ENCODE measurements at places on chromosomes 12 and 14. TPM values are rescaled to one million over a fixed set of nuclear protein-coding genes. Genes with fewer than 3 reads are reported as not detected.

Gene SLC6A12
- total RNA-seq: not detected

Gene IGFBP6
- total RNA-seq: 684 TPM

Gene ABCD2
- total RNA-seq: 1.5 TPM

Gene WNT5B
- 7.6 TPM for total RNA-seq

Gene SLCO1B3
- not detected for total RNA-seq

Gene OVCH1
- total RNA-seq: 0.25 TPM

Gene HOXC12
- not detected for total RNA-seq

Gene INSM2
- 0.98 TPM for total RNA-seq

Gene KRT75
- not detected for total RNA-seq

Gene NELL2
- 16.9 TPM for total RNA-seq

Gene ATP5MC2
- total RNA-seq: 311 TPM

Gene KRT77
- 2.5 TPM for total RNA-seq

- no peaks in the 10 kb centered on the region for H3K36me3 ChIP-seq
- peaks cover 19% of the 10 kb centered on the region for H3K4me1 ChIP-seq
- peak overlapping the region; percentile 51 for H3K27ac ChIP-seq
- no peaks in the 10 kb centered on the region for H3K27me3 ChIP-seq
- no peak overlapping the region for H3K4me3 ChIP-seq
These were observed 258.4 kb downstream of the CACNA1C start for GRCh38 chr12:2311020-2311778.

DNA sequence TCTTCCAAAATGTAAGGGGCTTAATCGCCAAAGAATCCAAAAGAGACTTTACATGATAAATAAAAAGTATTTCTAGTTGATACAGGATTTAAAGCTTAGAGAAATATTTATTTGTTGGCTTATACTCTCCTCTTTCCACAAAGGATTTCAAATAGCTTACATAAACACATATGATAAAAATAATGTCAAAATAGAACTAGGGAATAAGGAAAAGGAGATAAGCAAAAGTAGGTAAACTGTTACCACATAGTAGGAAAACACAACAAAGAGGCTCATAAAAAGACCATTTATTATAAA is 387.0 kb downstream of the EGLN3 start:
- H3K4me3 ChIP-seq: no peak overlapping the region
- DNase-seq: no peak
- H3K36me3 ChIP-seq: no peaks in the 10 kb centered on the region
- H3K27ac ChIP-seq: no peak overlapping the region

GRCh38 chr12:114625294-114625851 is 58.6 kb downstream of the TBX3 start:
- H3K27ac ChIP-seq: no peak overlapping the region
- no peaks in the 10 kb centered on the region for H3K36me3 ChIP-seq
- no peak overlapping the region for H3K4me3 ChIP-seq
- DNase-seq: no peak

DNA sequence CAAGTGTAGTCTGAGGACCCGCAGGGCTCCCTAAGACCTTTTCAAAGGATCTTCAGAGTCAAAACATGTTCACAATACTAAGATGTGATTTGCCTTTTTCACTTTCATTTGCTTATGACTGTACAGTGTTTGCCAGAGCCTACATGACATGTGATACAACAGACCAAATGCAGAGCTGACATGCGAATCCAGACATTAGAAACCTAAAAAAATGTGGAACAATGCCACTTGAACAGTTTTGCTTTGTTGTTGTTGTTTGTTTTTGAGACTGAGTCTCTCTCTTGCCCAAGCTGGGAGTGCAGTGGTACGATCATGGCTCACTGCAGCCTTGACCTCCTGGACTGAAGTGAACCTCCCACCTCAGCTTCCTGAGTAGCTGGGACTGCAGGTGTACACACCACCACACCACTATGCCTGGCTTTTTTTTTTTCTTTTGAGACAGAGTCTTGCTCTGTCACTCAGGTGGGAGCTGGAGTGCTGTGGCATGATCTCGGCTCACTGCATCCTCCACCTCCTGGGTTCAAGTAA is 5.3 kb upstream of the RAB35 start:
- no peaks in the 10 kb centered on the region for H3K27me3 ChIP-seq
- H3K36me3 ChIP-seq: no peaks in the 10 kb centered on the region
- H3K27ac ChIP-seq: no peak overlapping the region
- H3K4me3 ChIP-seq: no peak overlapping the region
- DNase-seq: no peak

- H3K4me1 ChIP-seq: no peaks in the 10 kb centered on the region
- no peak for DNase-seq
- no peaks in the 10 kb centered on the region for H3K36me3 ChIP-seq
- no peaks in the 10 kb centered on the region for H3K27me3 ChIP-seq
- no peak overlapping the region for H3K4me3 ChIP-seq
These were observed 83.8 kb upstream of the CLEC14A start for GRCh38 chr14:38339696-38340095.

GRCh38 chr14:30291216-30291615 is 267.7 kb upstream of the G2E3 start:
- no peaks in the 10 kb centered on the region for H3K36me3 ChIP-seq
- no peaks in the 10 kb centered on the region for H3K27me3 ChIP-seq
- no peak overlapping the region for H3K4me3 ChIP-seq
- no peak for DNase-seq

DNA sequence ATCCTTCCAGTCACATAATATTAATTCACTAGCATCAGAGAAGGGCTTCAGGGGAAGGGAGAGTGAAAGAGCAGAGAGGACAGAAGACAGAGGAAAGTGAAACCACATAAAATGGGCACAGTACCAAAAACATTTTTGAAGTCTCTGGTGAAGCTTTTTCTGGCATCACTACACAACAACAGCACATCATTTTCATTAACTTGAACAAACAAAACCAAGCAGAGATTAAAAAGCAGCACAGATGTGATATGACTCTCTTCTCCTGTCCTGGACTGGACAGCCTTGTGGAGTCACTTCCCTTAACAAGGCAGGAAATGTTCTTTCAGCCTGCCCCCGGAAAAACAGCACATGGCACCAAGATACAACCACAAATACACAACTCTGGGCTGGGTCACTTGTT is 112.0 kb downstream of the TSPAN8 start:
- DNase-seq: no peak
- no peaks in the 10 kb centered on the region for H3K27me3 ChIP-seq
- H3K36me3 ChIP-seq: no peaks in the 10 kb centered on the region
- H3K4me1 ChIP-seq: peaks cover 4% of the 10 kb centered on the region

GRCh38 chr12:43105426-43105981 is 446.5 kb downstream of the ADAMTS20 start:
- H3K27ac ChIP-seq: no peak overlapping the region
- H3K27me3 ChIP-seq: no peaks in the 10 kb centered on the region
- no peaks in the 10 kb centered on the region for H3K4me1 ChIP-seq
- DNase-seq: no peak
- H3K36me3 ChIP-seq: no peaks in the 10 kb centered on the region

GRCh38 chr12:132373901-132374611 is 44.7 kb upstream of the GALNT9 start:
- H3K4me3 ChIP-seq: no peak overlapping the region
- H3K4me1 ChIP-seq: no peaks in the 10 kb centered on the region
- DNase-seq: no peak
- H3K27me3 ChIP-seq: peaks cover 4% of the 10 kb centered on the region
- no peaks in the 10 kb centered on the region for H3K36me3 ChIP-seq

- no peaks in the 10 kb centered on the region for H3K36me3 ChIP-seq
- H3K27ac ChIP-seq: no peak overlapping the region
- H3K4me1 ChIP-seq: peaks cover 8% of the 10 kb centered on the region
These were observed 68.2 kb downstream of the USP15 start for GRCh38 chr12:62328296-62328921.

DNA sequence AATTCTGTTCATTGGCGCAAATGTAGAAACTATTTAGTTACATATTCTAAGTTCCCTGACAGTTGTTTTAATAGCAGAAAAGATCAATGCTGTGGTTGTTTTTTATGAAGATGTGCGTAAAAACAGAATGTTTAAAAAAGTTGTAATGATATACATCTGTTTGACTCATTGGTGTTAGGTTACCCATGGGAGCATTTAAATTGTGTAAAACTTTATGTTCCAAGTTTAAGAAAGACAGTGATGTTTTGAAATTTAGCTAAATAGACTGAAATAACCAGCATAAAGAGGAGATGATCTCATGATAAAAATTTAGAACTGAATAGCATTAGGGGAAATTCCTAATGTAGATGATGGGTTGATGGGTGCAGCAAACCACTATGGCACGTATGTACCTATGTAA is 3.6 kb downstream of the PELI2 start:
- no peaks in the 10 kb centered on the region for H3K36me3 ChIP-seq
- H3K27me3 ChIP-seq: no peaks in the 10 kb centered on the region
- DNase-seq: no peak
- no peak overlapping the region for H3K4me3 ChIP-seq

- no peak overlapping the region for H3K27ac ChIP-seq
- DNase-seq: no peak
- H3K4me1 ChIP-seq: no peaks in the 10 kb centered on the region
- no peak overlapping the region for H3K4me3 ChIP-seq
These were observed 64.0 kb downstream of the FRMD6 start for GRCh38 chr14:51715742-51716141.

GRCh38 chr12:100329800-100330199 is 27.1 kb upstream of the SLC17A8 start:
- H3K36me3 ChIP-seq: no peaks in the 10 kb centered on the region
- no peaks in the 10 kb centered on the region for H3K27me3 ChIP-seq
- no peaks in the 10 kb centered on the region for H3K4me1 ChIP-seq
- no peak overlapping the region for H3K27ac ChIP-seq
- H3K4me3 ChIP-seq: no peak overlapping the region
- no peak for DNase-seq

DNA sequence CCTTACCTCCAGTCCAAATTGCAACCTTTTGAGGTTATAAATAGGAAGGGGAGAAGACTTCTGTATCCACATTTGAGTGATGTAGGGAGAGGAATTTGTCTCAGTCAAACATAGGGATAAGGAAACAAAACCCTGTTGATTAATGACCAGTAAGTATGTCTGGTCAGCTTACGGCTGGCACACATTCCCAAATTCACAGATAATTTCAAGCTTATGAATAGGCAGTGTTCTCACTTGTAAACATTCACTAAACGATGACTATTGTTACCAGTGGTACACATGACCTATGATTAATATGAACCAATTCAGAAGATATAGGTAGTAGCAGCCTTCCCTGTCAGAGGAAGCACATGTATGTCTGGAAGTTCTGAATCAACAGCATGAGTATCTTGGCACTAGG is 33.0 kb upstream of the SLC5A8 start:
- H3K4me3 ChIP-seq: no peak overlapping the region
- no peaks in the 10 kb centered on the region for H3K27me3 ChIP-seq
- no peak for DNase-seq
- H3K4me1 ChIP-seq: no peaks in the 10 kb centered on the region
- H3K27ac ChIP-seq: no peak overlapping the region

GRCh38 chr12:57793920-57794319 is 11.3 kb downstream of the TSFM start:
- H3K27me3 ChIP-seq: no peaks in the 10 kb centered on the region
- H3K36me3 ChIP-seq: peaks cover 57% of the 10 kb centered on the region
- no peak overlapping the region for H3K27ac ChIP-seq
- no peak overlapping the region for H3K4me3 ChIP-seq
- no peak for DNase-seq

GRCh38 chr12:96238336-96239047 is 44.3 kb downstream of the ELK3 start:
- DNase-seq: no peak
- H3K27me3 ChIP-seq: no peaks in the 10 kb centered on the region
- H3K27ac ChIP-seq: peak overlapping the region; percentile 71
- H3K36me3 ChIP-seq: no peaks in the 10 kb centered on the region

DNA sequence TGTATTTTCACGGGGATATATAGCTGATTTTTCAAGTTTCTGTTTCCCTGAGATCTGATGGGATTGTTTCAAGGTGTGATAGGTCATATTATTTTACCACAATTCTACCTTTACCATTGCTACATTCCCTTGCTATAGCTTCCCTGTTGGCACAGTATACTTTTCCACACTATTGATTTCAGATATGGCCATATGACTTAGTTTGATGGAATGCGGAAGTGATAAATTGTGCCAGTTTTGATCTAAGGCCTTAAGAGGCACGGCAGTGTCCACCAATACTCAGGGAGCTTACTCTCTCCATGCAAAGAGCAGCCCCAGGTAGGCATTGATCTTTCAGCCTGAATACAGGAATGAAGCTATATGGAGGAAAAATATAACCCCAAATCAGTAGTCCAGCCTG is 315.7 kb downstream of the SLC16A7 start:
- no peaks in the 10 kb centered on the region for H3K4me1 ChIP-seq
- DNase-seq: no peak
- no peak overlapping the region for H3K4me3 ChIP-seq
- no peaks in the 10 kb centered on the region for H3K27me3 ChIP-seq

GRCh38 chr14:99576761-99577705 is 27.0 kb downstream of the CCDC85C start:
- peak overlapping the region; percentile 42 for H3K27ac ChIP-seq
- no peak overlapping the region for H3K4me3 ChIP-seq
- no peaks in the 10 kb centered on the region for H3K27me3 ChIP-seq
- DNase-seq: no peak

DNA sequence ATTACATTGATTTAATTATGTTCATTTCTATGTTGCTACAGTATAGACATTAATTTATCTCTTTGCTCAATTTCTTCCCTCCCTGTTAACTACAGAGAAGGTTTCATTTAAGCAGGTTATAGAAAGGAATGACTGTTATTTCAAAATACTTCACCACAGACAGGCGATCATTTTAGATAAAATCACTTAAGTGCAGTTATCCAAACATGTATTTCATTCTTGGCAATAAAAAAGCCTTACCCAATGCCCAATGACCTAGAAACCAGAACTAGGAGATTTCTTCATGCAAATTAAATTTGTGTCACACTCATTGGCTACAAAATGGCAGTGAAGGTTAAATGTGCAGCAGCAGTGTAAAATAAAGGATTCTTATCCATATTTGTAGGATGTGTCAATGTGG is 266.4 kb downstream of the KCNH5 start:
- H3K4me3 ChIP-seq: no peak overlapping the region
- no peaks in the 10 kb centered on the region for H3K4me1 ChIP-seq
- no peaks in the 10 kb centered on the region for H3K36me3 ChIP-seq
- H3K27me3 ChIP-seq: no peaks in the 10 kb centered on the region
- no peak for DNase-seq

DNA sequence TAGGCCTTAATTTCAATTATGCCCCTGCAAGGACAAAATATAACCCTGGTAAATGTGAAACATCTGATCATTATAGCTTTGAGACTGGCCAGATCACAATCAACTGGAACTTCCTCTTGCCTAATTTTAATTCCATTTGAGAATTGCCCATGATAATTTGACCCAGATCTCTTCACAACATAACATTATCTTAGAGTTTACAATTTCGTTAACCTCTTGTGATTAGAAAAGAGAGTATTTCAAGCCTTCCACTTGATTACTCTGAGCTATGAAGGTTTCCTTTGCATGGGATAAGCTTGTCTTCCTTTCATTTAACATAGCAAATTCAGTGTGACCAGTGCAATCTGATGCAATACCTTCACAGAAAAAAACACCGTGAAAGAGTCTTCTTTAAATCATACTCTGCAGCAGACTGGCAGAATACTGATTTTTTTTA is 143.6 kb downstream of the DUSP6 start:
- DNase-seq: no peak
- peaks cover 9% of the 10 kb centered on the region for H3K4me1 ChIP-seq
- H3K27me3 ChIP-seq: no peaks in the 10 kb centered on the region
- H3K27ac ChIP-seq: no peak overlapping the region
- no peak overlapping the region for H3K4me3 ChIP-seq
- no peaks in the 10 kb centered on the region for H3K36me3 ChIP-seq

Data from vagina (tissue), 2 donors.